ENCODE measurements at places on chromosomes 4 and X. TPM values are rescaled to one million over a fixed set of nuclear protein-coding genes. Genes with fewer than 3 reads are reported as not detected.

The HMGN5 gene
- 6.1 TPM for total RNA-seq

The MPC1L gene
- not detected for total RNA-seq

The ENOX2 gene
- 13.3 TPM for total RNA-seq

The RIBC1 gene
- total RNA-seq: 0.51 TPM

The RAB9B gene
- 0.44 TPM for total RNA-seq

The USP17L19 gene
- total RNA-seq: not detected

The MSANTD1 gene
- total RNA-seq: 0.39 TPM

The SORCS2 gene
- 0.07 TPM for total RNA-seq

The RAI2 gene
- total RNA-seq: 0.43 TPM

The NAT8L gene
- total RNA-seq: 0.29 TPM

The RBM47 gene
- 1.7 TPM for total RNA-seq

The CHST7 gene
- 6.1 TPM for total RNA-seq

The ARHGAP6 gene
- not detected for total RNA-seq

The PABPC1L2B gene
- not detected for total RNA-seq

The DGAT2L6 gene
- not detected for total RNA-seq

The NEXMIF gene
- total RNA-seq: 0.70 TPM

The NDST3 gene
- not detected for total RNA-seq

The BMPR1B gene
- total RNA-seq: not detected

The BGN gene
- not detected for total RNA-seq

The WAS gene
- 95.2 TPM for total RNA-seq

The F11 gene
- not detected for total RNA-seq

The MAGEA6 gene
- not detected for total RNA-seq

The ATOH1 gene
- not detected for total RNA-seq

The FANCB gene
- total RNA-seq: 16.2 TPM

The PLK4 gene
- total RNA-seq: 45.6 TPM

The RBMXL3 gene
- total RNA-seq: not detected

The PNMA3 gene
- 1.2 TPM for total RNA-seq

The AGA gene
- total RNA-seq: 22.1 TPM

The SUPT20HL2 gene
- not detected for total RNA-seq

The FOXR2 gene
- not detected for total RNA-seq

The SMIM43 gene
- not detected for total RNA-seq

The CT45A6 gene
- total RNA-seq: not detected

The SGMS2 gene
- 0.76 TPM for total RNA-seq

The UCP1 gene
- total RNA-seq: not detected

The RAB33A gene
- total RNA-seq: 29.6 TPM

The DMRTC1 gene
- not detected for total RNA-seq

The BBS7 gene
- 17.9 TPM for total RNA-seq

The PCDH19 gene
- total RNA-seq: not detected

The MAGEE1 gene
- 3.7 TPM for total RNA-seq

The FRAS1 gene
- total RNA-seq: not detected

The SULT1E1 gene
- total RNA-seq: not detected

The SOX3 gene
- not detected for total RNA-seq

The PGM2 gene
- total RNA-seq: 65.7 TPM

The TCP11X2 gene
- not detected for total RNA-seq

The CSAG3 gene
- not detected for total RNA-seq

The DGKK gene
- total RNA-seq: not detected

The CXCL10 gene
- total RNA-seq: 0.36 TPM

The C4orf50 gene
- total RNA-seq: 0.07 TPM

The SSX4 gene
- not detected for total RNA-seq

The HSFX1 gene
- 0.43 TPM for total RNA-seq

The HNRNPDL gene
- total RNA-seq: 264 TPM

The IL2RG gene
- total RNA-seq: 289 TPM
